ENCODE measurements at places on chromosomes 16 and 17.

- DNase-seq, result no peak
Observed at GRCh38 chr17:49873466-49873865, 25.6 kb upstream of the TAC4 start.

DNA sequence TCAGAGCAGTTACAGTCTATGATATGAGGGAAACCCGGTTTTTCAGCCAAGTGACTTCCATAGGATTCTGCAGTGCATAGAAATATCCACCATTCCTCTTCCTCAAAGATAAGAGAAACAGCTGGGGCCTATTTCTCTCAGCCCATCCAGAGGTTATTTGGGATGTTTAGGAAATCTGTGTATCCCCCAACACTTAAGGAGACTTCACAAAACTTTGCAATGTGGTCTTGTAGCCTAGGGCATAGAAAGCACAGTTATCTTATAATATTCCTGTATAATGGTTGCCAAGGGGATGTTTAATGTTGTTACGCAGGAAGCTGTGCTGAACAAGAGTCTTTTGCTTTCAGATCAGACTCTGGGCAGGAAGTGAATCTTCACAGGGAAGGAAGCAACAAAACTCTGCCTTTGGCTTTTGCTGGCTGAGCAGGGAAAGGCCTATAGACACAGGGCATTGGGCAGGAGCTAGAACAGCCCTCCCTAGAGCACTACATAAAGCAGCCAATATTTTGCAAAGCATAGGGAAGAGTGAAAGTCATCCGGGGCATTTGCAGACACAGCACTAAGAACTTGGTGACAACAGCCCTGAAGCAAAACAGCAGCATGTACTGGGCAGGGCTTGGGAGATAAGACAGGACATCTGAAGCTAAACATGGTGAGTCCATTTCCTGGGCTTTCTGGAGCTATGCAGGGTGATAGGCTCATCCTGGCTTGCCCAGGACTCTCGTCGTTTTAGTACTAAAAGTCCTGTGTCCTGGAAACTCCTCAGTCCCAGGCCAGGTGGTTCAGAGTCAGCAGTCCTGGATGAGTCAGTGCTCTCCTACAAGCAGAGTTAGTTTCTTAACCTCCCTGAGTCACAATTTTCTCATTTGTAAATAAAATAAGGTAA is 18.7 kb upstream of the BEAN1 start:
- DNase-seq, result no peak

DNA sequence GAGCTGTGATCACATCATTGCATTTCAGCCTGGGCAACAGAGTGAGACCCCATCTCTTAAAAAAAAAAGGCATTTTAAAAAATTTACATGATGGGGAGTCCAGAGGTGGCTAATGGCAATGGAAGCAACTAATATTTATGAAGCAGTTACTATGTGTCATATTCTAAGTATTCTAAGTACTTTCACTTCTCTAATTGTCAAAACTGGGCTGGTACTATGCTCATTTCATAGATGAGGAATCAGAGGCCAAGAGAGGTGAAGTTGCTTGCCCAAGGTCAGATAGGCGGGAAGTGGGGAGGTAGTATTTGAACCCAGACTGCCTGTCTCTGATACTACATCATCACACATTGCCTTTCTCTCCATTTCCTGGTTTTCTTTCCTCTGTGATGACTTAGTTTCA is 50.7 kb downstream of the SLC5A11 start:
- DNase-seq, result no peak

DNA sequence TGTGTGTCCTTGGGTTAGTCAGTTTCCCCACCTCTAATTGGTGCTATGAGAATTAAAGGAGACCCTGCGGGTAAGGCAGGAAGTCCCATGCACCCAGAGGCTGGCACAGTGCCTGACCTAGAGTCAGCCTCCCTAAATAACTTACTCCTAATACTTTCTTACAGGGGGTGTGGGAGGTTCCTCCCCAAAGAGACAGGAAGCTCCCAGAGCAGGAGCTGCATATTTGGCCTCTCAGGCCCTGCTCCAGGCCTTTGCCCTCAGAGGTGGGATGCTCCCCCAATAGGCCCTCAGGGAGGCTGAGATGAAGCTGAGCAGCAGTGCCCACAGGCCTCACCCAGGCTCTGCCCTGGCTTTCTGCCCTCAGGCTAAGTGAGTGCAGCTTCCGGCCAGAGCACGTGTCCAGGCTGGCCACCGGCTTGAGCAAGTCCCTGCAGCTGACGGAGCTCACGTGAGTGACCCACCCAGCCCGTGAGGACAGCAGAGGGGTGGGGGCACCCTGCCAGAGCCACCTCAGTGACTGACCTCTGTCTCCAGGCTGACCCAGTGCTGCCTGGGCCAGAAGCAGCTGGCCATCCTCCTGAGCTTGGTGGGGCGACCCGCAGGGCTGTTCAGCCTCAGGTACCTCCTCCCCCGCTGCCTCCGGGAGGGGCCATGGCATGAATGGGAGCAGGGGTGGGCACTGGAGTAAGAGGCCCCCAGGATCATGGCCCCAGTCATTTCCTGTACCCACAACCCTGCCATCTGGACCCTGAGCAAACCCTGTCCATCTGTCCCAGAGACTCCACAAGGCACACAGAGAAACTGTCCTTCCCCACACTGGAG is 31.1 kb upstream of the CPNE2 start:
- DNase-seq, result no peak

- DNase-seq, result no peak
Observed at GRCh38 chr16:28210979-28211588, 681 bp downstream of the XPO6 start.

- DNase-seq, result no peak
Observed at GRCh38 chr17:869567-870525, 87.7 kb downstream of the MRM3 start.

DNA sequence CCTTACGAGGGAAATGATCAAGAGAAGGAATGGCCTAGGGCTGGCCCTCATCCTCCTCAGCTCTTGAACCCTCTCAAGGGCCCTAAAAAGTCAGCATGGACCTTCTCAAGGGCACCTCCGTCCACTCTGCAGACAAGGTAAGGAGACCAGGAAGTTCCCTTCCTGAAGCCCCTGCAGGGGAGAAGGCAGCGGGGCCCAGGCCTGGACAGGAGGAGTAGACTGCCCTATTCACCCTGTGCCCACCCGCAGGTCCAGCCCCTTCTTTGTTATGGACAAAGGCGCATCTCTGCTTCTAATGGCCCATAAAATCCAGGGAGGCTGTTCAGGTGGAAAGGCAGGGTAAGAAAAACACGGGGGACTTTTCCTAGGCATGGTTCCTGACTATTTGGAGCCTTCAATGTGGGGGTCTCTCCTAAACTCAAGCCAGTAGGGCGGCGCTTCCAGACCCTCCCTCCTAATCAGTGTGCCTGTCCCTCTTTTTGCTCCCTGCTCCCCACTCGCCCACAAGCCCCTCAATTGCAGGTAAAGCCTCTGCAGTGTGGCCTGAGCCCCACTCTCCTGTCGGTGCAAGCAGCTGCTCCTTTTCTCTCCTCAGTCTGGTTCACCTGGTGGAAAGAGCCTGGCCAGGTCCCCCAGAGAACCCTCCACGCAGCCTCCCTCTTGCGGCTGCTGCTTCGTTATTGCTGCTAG is 28.2 kb downstream of the AXIN2 start:
- no peak for DNase-seq

DNA sequence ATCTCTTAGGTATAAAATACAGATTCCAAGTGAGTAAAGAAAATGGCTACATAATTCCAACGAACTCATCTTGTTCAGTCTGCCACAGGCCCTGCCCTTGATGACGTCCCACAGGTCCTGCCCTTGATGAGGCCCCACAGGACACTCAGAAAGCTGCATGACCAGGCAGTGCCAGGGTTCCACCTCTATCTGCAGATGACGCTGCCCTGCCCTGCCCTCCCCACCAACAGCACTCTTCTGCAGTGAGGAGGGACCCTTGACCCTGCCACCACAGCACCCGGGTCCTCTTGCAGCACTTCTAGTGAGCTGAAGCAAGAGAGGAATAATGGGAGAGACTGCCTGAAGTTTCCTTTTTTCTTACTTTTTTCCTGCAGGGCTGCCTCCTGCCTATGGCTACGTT is 118.4 kb downstream of the VPS53 start:
- no peak for DNase-seq

DNA sequence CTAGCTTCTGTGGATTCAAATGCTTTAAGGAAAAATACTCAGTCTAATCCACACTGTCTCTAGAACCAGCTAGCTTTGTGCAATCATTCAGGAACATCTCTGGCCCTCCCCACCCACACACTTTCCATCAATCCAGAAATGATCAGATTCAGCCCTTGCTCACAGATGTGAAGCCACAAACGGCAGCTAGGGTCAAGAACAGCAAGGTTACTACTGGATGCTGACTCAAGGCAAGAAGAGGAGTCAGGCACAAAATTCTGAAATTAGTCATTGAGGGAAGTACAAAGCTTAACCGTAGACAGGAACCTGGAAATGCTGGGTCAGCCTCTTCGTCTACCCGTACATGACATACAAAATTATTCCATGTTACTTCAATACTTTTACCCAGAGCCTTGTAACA is 174.6 kb downstream of the CDH13 start:
- DNase-seq, result no peak

GRCh38 chr17:73170324-73170723 is 5.5 kb downstream of the SSTR2 start:
- DNase-seq, result no peak

DNA sequence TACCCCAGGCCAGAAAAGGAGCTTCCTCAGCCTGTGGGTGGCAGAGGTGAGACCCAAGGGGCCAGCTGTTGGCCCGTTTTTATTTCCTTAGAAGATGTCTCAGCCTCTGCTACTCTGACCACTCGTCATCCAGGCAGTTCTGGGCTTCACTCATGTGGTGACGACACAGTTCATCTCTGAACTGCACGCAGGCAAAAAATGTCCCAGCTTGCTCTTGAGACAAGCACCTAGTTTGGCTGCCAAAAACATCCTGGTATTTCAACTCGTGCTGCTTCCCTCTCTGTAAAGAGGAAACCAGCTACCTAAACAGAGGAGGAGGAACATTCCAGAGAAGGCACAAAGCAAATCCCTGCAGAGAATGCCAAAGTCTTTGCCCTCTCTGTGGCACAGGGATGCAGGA is 125.7 kb downstream of the XYLT1 start:
- DNase-seq, result no peak

DNA sequence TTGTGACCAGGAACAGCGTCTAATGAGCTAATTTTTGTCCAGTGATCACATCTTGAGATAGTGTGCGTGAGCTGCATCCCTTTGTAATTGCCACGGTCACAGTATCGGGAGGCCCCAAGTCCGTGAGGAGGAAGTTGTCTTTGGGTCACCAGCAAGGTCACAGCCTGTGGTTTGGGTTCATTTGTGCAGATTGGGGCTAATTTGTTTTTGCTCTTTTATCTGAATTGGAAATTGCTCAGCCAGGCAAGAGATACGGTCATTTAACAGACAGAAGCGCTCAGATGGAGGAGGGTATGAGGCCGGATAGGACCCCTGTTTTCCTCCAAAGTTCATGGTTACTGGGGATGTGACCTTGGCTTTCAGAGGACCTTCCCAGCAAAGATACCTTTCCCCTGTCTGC is 174.1 kb downstream of the SNX29 start:
- no peak for DNase-seq

- DNase-seq, result no peak
Observed at GRCh38 chr17:6969323-6969726, 26.5 kb upstream of the ALOX12 start.

DNA sequence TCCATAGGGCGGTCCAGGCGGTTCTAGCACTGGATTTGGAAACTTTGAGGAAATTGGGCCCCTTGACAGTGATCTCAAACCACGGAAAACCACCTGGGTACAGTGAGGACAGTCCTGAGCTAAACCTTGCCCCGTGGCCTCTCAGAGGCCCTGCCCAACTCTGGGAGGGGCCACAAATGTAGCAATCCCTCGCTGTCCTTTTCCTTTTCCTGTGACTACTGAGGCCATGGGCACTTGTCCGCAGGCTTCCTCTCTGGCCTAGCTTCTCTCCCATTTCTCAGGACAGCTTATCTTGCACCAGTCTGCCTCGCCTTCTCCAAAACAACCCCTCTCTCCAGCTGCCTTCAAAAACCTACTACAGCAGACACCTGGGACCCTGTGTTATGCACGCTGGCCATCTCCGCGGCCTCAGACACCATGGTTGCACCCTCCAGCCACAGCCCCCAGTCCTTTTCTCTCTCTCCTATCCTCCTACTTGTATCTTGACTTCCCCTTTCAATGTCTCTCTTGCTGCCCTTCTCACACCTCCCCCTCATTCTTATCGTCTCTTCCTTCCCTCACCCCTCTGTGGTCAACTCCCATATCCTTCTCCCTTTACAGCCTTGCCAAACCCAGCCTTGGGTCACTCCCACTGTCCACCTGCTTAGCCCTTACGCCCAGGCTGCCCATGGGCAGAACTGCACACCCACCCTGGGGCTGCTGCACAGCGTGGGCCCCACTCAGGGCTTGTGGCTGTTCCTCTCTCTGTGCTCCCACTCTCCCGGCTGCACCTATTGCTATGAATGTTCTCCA is 7.6 kb downstream of the SCPEP1 start:
- no peak for DNase-seq

DNA sequence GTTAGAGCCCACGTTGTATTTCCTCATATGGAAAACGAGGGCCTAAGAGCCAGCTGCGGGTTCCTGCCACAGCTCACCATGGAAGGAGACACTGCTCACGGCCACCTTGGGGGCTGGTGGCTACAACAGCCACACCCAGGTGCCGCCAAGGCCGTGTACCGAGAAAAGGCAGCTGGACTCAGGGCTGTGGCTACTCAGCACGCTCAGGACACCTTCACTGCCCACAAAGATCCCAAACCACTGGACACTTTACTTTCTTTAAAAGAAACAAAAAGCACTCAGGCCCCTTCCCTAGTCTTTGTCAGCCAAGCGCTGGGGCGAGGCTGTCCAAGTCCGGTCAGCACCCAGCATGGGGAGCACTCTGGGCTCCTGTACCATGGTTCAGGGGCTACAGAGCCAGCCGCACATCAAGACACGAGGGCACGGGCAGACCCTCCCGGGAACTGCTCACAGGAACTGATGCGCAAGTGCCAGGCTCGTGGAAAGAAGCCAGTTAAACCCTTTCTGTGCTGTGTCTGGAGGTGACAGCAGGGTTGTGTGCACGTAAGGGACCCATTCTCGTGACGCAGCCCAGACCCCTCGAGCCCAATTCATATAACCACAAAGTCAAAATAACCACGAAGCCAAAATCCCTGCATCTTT is 18.5 kb downstream of the SLC16A3 start:
- DNase-seq, result no peak

GRCh38 chr16:17223576-17223975 is 247.2 kb downstream of the XYLT1 start:
- DNase-seq, result no peak

DNA sequence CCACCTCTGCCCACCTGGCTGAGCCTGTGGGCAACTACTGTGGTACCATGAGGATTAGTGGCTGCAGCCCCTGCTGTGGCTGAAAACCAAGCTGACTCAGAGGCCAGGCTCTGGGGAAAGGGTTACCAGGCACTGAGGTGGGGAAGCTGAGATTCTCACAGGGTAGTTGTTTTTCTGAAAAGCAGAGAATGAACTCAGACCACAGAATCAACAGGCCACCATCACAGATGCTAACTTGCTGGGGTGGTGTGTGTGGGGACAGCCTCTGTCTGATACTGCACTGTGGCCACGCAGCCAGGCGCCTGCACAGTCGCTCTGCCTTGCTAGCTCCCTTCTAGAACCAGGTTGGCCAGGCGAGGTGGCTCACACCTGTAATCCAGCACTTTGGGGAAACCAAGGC is 28.8 kb downstream of the NPLOC4 start:
- no peak for DNase-seq

GRCh38 chr17:68199837-68200688 is 47.8 kb upstream of the AMZ2 start:
- no peak for DNase-seq

- no peak for DNase-seq
Observed at GRCh38 chr17:37699285-37699973, 45.4 kb downstream of the HNF1B start.

- DNase-seq, result no peak
Observed at GRCh38 chr17:35774499-35774898, 13.8 kb downstream of the C17orf50 start.
